ENCODE measurements at places on chromosomes 3 and 15.

GRCh38 chr3:48217449-48217848, 5.8 kb upstream of the CAMP start:
- DNase-seq: no peak

DNA sequence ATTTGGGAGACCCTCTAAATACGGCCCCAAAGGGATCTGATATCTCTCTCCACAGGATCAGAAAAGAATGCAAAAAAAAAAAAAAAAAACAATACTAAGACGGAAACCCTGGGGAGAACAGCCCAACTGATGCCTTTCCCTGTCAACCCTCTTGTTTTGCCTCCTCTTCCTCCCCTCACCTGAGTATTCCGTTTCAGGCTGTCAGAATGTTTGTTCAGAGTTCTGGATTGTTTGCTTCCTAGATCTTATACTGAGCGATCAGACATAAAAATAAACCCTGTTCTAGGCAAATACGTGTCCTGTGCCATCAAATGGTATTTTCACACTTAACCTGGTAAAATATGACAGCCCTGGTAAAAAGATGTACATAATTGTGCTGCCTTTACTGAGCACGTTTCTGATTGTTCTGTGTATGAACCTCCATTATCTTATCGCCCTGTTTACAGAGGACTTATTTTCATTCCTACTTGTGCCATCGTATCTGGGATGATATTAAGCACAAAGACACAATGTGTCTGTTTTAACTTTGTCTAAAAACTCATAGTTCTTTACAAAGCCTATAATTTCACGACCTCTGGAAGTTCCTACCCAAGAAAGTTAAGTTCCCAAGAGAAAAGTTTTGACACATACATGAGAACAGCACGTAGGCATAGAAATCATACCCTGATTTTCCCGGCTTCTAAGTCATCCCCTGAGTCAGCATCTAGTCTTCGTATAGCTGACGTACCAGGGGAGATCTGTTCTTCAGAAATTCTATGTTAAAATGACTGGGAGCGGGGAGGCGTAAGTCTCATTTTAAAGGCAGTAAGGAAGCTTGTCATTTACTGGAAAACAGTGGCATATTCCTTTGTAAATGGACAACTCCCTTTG, 856 bp downstream of the ZBTB38 start:
- no peak for DNase-seq

DNA sequence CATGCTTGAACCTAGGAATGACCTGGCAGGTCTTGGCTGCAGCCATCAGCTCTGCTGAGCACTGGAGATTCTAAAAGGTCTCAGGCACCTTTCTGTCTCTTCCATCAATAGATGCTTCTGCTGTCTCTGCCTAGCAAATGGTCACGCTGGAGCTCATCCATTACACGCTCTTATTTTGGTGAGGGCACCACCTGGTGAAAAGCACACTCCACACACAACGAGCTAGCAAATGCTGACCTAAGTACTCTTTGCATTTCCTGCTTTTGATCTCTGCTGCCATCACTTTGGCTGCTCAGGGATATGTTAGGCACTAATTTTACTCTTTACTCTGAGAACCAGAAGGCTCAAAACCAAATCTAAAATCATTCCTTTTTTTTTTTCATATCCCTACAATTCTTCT, 91.3 kb downstream of the RAB11A start:
- DNase-seq: no peak

DNA sequence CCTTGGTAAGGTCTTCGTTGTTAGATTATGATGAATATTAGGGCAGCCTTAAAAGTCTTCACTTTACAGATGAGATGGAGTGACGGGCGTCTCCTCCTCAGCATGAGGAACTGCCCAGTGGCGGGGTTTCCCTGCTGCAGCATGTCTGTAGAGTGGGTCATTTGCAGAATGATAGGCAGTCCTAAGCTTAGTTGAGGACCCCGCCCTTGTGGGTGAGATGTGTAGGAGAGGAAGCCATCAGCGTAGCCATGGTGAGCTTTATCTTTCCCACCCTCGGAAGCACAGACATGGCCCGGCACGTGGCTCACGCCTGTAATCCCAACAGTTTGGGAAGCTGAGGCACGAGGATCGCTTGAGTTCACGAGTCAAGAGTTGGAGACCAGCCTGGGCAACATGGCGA, 877 bp downstream of the NIT2 start:
- DNase-seq: peak; percentile 70

DNA sequence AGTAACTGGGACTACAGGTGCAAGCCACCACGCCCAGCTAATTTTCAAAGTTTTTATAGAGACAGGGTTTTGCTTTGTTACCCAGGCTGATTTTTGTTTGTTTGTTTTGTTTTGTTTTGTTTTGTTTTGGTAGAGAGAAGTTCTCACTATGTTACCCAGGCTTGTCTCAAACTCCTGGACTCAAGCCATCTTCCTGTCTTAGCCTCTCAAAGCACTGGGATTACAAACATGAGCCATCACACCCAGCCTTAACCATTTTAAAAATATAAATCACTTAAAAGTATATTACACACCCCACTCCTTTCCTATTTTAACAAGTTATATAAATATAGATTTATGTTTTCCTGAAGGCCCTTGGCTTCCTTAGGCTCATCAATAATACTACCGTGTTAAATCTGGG, 6.5 kb upstream of the DYNC1LI1 start:
- no peak for DNase-seq

DNA sequence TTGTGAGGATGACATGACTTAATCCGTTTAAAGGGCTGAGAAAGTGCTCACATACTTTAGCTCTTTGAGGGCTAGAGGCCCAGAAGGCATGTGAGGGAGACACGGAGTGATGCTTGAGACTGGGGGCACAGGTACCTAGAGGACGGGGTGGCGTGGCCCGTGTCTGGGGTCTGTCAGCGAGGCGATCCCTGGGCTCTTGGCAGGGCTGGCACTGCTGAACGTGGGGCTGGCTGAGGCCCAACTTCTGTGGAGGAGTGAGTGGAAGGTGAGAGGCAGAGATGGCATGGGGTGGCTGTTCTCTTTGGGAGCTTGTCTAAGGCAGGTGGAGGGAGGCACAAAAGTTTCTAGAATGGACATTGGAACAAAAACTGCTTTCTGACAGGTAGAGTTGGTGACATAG, 9.5 kb downstream of the SEMA4B start:
- no peak for DNase-seq

DNA sequence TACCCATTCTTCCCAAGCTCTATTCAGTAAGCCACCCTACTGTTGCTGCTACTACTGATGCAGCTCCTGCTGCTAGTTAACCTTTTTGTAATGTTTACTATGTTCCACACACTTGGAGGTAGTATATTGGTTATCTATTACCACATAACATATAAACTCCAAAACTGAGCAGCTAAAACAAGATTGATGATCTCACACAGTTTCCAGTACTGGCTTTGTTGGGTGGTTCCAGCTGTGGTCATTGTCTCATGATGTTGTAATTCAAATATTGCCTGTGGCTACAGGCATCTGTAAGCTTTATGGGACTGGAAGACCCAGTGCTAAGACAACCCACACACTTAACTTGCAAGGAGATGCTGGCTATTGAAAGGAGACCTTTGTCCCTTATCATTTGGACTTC, 556.2 kb upstream of the SUCLG2 start:
- peak; percentile 37 for DNase-seq

- DNase-seq: no peak
Observed at GRCh38 chr15:98547275-98547674, 101.1 kb upstream of the IGF1R start.

DNA sequence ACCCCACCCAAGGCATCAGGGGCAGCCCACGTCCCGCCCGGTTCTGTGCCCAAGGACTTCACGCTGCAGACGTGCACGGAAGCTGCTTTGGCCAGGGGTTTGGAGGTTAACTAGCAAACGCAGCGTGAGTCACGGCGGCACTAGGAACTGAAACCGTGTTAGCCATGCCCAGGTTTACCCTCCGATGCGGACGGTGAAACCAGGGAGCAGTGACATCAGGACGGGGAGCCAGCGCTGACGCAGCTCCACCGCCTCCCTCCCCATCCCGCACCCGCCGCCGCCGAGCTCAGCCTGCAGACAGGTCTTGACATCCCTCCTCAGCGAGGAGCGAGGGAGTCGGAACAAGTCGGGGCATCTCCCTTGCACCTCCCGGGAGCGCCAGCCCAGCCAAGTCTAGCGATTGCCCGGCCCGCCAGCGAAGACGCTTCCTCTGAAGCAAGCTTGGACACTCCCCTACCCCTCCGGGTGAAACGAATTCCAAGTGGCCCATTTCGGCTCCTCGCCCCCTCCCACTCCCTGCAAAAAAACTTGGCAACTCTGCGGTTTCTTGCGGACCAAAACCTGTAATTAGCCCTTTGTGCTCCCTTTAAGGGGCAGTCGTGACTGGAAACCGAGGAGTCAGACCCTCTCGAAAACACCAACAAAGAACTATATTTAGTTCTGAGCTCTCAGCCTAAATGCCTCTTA, 1.4 kb upstream of the RAP2B start:
- peak; percentile 98 for DNase-seq

DNA sequence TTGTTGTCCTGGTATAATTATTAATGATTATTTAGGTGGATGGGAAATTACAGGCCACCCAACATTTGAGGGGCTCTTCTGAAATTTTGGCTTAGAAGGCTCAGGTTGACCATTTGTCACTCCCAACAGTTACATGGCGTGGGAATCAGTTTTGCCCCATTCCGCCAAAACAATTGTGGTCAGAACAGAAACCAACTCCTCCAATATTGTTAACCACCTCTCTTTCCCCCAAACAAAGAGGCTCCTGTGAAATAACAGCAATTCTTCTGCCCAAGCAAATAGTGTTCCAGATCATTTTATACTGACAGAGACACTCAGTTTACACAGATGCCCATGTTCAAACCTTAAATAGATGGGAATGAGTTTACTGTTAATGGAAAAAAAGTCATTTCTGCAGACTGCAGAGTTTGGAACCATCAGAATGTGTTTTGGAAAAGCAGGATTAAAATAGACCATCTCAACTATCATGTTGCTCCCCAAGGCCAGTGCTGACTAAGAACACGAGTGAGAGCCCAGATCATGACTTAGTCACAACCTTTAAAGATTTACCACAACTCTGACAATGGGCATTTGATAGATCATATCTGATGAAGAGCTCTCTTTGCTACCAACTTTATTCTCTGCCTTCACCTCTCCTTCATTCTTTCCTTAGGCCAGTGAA, 102.1 kb downstream of the DUT start:
- peak; percentile 16 for DNase-seq

GRCh38 chr15:88701561-88702095, 62.8 kb downstream of the ISG20 start:
- no peak for DNase-seq

DNA sequence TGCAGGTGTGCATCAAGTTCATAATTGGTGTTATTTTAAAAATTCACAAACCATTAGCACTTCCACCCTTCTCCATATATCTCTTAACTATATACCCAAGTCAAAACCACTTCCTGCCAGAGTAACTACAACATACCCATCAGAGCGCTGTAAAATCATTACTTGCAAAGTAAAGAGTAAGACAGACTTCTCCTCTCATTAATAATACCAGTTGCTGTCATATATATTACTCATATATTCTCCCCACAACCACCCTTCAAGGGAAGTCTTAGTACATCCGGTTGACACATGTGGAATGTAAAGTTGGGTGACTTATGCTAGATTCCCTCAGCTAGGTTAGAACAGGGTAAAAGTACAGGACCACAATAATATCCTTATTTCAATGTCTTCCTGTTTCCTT, 5.6 kb downstream of the TERC start:
- peak; percentile 36 for DNase-seq

- no peak for DNase-seq
Observed at GRCh38 chr15:33968224-33968623, at the start of gene CHRM5. Gene CHRM5 (plus strand): TSS chr15:33968497. CDS start chr15:34062718, 94,221 bp downstream.

GRCh38 chr15:52960283-52960682, 170.1 kb upstream of the ONECUT1 start:
- DNase-seq: no peak

- no peak for DNase-seq
Observed at GRCh38 chr3:89116476-89116875, 9.1 kb downstream of the EPHA3 start.

DNA sequence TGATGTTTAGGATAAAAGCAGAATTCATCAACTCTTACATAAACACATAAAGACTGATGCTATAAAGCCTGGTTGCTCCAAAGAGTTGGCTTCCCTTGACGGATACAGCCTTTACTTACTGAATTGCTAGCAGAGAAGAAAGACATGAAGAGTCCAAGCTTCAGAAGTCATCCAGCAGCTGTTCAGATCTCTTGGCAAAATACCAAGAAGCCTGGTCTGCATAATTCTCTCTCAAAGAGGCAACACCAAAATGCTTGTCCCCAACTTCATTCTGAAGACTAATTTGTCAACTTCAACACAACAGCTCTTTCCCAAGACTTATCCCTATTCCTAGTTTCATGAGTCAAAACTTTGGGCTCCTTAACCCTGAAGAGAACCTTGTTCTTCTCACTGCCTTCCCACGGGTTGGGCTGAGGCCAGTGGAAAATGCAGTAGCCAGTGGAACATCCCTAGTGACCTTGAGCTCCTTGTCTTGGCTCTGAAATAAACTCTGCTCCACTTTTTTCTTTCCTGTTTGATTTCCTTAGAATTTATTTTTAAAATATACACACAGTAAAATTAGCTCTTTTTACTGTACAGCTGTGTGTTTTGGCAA, 119.2 kb upstream of the THBS1 start:
- no peak for DNase-seq

DNA sequence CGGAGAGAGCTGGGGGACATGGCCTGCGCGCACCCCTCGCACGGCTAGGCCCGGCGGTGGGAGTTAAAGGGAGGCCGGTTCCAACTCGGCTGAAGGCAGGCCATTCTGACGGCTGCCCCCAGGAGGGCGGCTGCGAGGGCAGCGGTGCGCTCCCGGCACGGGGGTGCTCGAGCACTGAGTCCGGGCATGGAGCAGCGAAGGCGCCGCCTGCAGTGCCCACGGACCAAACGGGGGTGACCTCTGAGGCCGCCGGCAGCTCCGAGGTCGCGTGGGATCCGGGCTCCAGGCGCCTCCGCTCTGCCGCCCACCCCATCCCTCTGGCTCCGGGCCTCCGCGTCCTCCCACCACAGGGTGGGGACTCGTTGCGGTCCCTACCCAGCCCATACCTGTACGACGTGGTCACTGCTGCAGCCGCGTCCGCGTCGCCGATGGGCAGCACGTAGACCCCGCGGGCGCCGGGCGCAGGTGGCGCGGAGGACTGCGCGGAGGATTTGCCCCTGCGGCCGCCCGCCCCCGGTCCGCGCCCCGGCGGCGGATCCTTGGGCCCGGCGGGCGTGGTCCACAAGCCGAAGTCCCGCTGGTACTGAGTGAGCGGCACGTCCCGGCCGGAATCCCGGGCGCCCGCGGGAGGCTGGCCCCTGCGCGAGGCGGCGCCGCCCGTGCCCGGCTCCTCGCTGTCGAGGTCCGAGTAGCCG, 469 bp downstream of the MAP6D1 start:
- DNase-seq: peak; percentile 23

- peak; percentile 64 for DNase-seq
Observed at GRCh38 chr3:13420045-13420830, at the start of gene NUP210. Gene NUP210 (minus strand): TSS chr3:13420322. CDS start chr3:13420226, 96 bp downstream.

GRCh38 chr3:172210355-172210754, 171.0 kb downstream of the FNDC3B start:
- DNase-seq: no peak

- peak; percentile 67 for DNase-seq
Observed at GRCh38 chr15:31215490-31216214, 111.0 kb upstream of the KLF13 start.

- DNase-seq: no peak
Observed at GRCh38 chr3:117987256-117987655, 1047.4 kb downstream of the IGSF11 start.

- peak; percentile 71 for DNase-seq
Observed at GRCh38 chr3:129824926-129825541, 68.5 kb downstream of the TMCC1 start.

Data from kidney tubule cell (primary cell).